Adrenal gland (tissue), 19 donors: ENCODE measurements at places on chromosomes 11 and 22. TPM values are rescaled to one million over a fixed set of nuclear protein-coding genes. Genes with fewer than 3 reads are reported as not detected.

- H3K27me3 ChIP-seq: no peaks in the 10 kb centered on the region
- no peaks in the 10 kb centered on the region for H3K36me3 ChIP-seq
- no peak overlapping the region for H3K4me3 ChIP-seq
Observed at GRCh38 chr11:119194811-119195440, 9.7 kb downstream of the NHERF4 start.

- no peaks in the 10 kb centered on the region for H3K36me3 ChIP-seq
- H3K4me1 ChIP-seq: no peaks in the 10 kb centered on the region
- H3K4me3 ChIP-seq: no peak overlapping the region
- no peak for DNase-seq
Observed at GRCh38 chr22:47203554-47203991, 441.1 kb downstream of the TBC1D22A start.

DNA sequence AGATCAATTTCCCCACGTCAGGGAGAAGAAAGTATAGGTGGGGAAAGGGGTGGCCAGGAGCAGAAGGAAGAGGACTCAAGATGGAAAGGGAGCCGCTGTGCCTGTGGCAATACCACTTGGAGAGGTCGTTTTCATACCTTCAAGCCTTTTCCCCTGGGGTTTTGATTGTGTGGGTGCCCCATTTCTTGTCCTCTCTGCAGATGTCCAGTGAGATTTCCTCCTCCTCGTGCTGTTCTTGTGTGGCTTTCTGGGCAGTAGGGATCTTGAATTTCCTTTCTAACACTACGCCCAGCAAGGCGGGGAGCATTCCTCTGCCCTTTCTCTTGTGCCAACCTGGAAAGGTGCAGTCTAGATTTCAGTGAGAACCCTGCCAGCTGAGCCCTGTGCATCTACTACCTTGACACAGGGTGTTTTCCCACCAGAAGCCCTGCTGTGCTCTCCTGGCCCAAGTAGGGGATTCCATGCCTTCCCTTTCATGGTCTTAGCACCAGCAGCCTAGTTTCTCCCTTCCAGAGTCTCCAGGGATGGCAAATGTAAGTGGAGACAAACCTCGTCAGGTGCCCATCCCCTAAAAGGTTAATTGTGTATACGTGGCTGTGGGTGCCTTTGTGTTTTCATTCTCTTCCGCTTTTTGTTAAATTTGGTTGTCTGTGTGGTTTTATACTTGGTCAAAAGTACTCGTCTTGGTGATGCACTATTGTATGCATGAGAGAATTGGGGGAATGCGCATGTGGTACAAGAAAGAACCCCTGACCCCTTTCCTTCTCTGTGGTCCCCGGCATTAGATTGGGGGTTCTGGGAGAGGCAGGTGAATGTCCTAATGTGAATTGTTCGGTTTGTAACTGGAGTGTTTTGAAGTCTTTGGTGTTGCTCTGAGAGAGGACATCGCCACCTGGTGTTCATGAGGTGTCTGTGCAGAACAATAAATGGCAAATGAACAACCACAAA, 71.4 kb upstream of the MPEG1 start:
- H3K36me3 ChIP-seq: no peaks in the 10 kb centered on the region
- no peak overlapping the region for H3K4me3 ChIP-seq
- no peak for DNase-seq

- H3K36me3 ChIP-seq: peaks cover 62% of the 10 kb centered on the region
- no peak overlapping the region for H3K4me3 ChIP-seq
- H3K27ac ChIP-seq: peak overlapping the region; percentile 26
- H3K27me3 ChIP-seq: no peaks in the 10 kb centered on the region
- H3K4me1 ChIP-seq: peaks cover 13% of the 10 kb centered on the region
Observed at GRCh38 chr11:78207532-78208256, 19.0 kb downstream of the USP35 start.

GRCh38 chr22:32661296-32661695, 140.2 kb upstream of the TIMP3 start:
- no peaks in the 10 kb centered on the region for H3K27me3 ChIP-seq
- no peak overlapping the region for H3K27ac ChIP-seq
- H3K4me1 ChIP-seq: no peaks in the 10 kb centered on the region
- H3K4me3 ChIP-seq: no peak overlapping the region
- no peak for DNase-seq

- no peak for DNase-seq
- no peaks in the 10 kb centered on the region for H3K36me3 ChIP-seq
- no peak overlapping the region for H3K27ac ChIP-seq
- H3K27me3 ChIP-seq: no peaks in the 10 kb centered on the region
Observed at GRCh38 chr11:30317030-30317429, 5.9 kb upstream of the ARL14EP start.

The TUB gene
- 7.7 TPM for total RNA-seq

The RFPL1 gene
- not detected for total RNA-seq

The LIF gene
- 0.87 TPM for total RNA-seq

The CAPN5 gene
- 21.6 TPM for total RNA-seq

The OR9G1 gene
- not detected for total RNA-seq
